Coronary artery (tissue), 2 donors: ENCODE measurements at places on chromosomes 1 and 21.

DNA sequence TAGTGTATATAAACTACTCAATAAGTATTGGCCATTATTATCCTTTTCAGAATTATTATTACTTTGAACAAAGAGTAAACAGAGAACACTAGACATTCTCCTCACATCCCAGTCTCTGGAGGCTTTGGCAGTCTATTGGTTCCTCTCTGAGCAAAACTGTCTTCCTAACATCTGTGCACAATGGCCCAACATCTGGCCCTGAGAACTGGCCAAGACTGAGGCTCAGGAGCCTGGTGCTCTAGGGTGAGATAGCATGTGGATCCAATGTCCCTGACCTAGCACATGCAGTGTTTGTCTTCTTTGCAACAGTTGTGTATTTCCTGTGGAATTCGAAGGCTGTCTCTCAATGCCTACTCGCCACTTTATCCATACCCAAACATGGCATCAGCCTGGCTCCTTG, 313.2 kb upstream of the KAZN start:
- no peak for DNase-seq

GRCh38 chr1:33152685-33153432, 29.0 kb downstream of the TRIM62 start:
- peak; percentile 88 for DNase-seq

- DNase-seq, result no peak
Observed at GRCh38 chr1:77044133-77044849, 174.9 kb downstream of the PIGK start.

GRCh38 chr1:33248244-33248643, 8.0 kb upstream of the ZNF362 start:
- no peak for DNase-seq

GRCh38 chr21:36788120-36788638, 89.3 kb downstream of the SIM2 start:
- DNase-seq, result no peak

DNA sequence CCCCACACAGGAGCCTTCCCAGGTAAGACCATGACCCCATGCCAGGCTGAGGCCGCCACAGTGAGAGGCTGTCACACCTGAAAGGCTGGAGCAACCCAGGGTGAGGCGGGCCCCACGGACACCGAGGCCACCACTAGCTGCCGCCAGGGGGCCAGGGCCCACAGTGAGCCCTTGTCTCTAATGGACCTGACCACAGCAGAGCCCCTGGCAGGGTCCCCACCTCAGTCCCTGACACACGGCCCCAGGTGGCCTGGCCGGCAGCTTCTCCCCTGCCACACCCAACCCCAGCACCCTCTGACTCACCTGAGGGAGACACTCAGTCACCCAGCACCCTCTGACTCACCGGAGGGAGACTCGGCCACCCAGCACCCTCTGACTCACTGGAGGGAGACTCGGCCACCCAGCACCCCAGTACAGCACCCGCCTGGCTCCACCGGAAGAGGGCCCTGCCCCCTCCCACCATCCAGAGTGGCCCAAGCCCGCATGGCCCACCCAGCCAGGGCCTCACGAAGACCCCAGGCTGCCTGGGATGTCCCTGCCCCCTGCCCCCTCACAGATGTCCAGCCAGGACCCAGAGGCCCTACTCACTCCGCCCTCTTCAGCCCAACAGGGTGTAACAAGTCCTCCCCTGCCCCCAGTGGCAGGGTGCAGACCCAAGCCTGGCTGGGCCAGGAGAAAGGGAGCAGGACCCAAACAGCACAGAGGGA, 4.4 kb downstream of the DVL1 start:
- no peak for DNase-seq

- no peak for DNase-seq
Observed at GRCh38 chr1:186806477-186806876, 22.3 kb upstream of the PLA2G4A start.

- no peak for DNase-seq
Observed at GRCh38 chr1:7940745-7941436, at the start of gene TNFRSF9. TNFRSF9 (minus strand) TSS chr1:7940839; CDS start chr1:7939994, 845 bp downstream.

- DNase-seq, result no peak
Observed at GRCh38 chr1:174534789-174535188, 87.0 kb downstream of the GPR52 start.

DNA sequence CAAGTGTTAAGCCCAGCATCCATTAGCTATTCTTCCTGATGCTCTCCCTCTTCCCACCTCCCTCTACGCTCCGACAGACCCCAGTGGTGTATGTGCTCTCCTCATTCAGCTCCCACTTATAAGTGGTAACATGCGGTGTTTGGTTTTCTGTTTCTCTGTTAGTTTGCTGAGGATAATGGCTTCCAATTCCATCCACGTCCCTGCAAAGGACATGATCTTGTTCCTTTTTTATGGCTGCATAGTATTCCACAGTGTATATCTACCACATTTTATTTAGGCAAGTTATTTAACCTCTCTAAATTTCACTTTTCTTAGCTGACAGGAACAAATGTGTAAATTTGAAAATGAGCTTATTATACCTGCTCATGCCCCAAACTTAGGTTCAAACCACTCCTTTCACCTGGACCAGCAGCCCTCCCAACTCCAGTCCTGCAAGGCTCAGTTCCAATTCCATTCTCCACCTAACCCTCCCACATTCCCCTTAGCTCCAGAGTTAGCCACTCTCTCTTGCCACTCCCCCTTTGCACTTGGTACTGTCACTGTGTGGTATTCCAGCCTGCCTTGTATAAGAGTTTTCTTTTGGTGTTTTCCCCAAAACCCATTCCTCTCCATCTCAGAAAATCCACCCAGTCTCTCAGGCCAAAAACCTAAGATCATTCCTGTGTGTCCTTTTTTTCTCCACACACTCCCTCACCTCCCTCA, 1.7 kb upstream of the PEF1 start:
- no peak for DNase-seq

- no peak for DNase-seq
Observed at GRCh38 chr1:2509589-2509988, 16.8 kb downstream of the PANK4 start.

DNA sequence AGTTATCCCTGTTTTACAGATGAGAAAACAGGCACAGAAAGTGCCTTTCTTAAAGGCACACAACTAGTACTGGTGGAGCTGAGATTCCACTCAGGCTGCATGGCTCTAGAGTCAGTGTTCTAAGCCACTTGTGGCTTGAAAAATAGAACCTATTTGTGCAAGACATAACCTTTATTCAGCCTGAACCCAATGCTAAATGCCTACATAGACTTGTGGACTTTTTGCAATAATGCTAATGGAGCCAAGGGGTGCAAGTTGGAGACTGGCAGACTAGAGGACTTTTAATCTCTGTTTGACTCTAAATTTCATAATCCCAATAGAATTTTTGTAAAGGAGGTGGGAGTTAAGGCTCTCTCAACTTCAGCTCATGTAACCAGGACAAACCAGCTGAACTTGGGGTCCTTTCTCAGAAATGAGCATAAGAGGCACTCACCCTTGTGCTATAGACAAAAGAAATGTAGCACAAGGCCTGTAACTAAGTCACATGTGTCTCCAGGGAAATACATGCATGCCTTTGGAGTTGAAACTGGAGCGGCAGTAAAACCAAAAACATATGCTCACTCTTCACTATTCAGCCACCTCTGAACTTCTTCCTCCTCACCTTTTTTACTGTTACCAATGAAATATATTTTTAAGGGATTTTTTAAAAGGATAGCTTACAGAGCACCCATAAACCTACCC, 43.0 kb upstream of the AK4 start:
- DNase-seq, result peak; percentile 3

- DNase-seq, result no peak
Observed at GRCh38 chr1:46152016-46152415, 19.6 kb upstream of the PIK3R3 start.

GRCh38 chr1:31348449-31348848, 24.4 kb downstream of the FABP3 start:
- no peak for DNase-seq

- no peak for DNase-seq
Observed at GRCh38 chr21:26686278-26686677, 113.2 kb upstream of the CYYR1 start.
